ENCODE measurements at places on chromosomes 5 and 9.

DNA sequence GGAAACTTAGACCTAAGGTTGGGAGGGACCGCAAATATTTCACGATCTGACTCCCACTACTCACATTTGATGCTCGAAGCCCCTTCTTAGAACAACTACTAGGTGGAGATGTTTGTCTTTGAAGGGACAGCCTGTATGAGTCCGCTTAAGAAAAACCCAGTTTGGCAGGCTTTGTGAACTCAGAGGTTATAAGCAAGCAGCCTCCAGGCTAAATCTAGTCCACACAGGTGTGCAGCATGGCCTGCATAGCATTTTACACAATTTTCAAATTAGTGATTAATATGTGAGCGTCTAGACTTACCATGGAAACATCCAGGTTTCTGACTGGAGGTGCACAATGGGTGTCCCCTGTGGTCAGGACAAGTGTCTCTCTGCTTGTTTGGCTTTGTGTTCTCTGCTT lies 127.1 kb downstream of the KIF4B start:
- DNase-seq, result no peak

DNA sequence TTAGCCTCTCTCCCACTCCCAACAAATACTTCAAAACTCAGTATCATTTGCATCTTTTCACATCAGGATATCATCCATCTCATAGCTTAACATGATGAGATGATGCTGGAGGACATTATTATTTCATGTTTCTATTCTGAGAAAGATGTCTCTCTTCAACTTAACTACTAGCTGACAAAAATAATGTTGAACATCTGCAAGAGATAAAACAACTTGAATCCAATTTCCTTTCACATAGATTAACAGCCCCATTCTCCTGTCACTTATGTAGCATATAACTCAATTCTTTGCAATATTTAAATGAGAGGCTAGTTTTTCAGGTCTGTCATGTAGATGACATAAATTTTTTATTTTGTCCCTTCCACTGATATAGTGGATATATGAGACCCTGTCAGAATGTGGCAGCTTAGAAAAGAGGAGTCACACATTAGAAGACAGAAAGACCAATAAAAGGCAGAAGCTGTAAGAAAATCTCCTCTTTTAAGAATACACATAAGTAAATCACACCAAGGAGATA lies 239.2 kb upstream of the KIF2A start:
- DNase-seq, result no peak

DNA sequence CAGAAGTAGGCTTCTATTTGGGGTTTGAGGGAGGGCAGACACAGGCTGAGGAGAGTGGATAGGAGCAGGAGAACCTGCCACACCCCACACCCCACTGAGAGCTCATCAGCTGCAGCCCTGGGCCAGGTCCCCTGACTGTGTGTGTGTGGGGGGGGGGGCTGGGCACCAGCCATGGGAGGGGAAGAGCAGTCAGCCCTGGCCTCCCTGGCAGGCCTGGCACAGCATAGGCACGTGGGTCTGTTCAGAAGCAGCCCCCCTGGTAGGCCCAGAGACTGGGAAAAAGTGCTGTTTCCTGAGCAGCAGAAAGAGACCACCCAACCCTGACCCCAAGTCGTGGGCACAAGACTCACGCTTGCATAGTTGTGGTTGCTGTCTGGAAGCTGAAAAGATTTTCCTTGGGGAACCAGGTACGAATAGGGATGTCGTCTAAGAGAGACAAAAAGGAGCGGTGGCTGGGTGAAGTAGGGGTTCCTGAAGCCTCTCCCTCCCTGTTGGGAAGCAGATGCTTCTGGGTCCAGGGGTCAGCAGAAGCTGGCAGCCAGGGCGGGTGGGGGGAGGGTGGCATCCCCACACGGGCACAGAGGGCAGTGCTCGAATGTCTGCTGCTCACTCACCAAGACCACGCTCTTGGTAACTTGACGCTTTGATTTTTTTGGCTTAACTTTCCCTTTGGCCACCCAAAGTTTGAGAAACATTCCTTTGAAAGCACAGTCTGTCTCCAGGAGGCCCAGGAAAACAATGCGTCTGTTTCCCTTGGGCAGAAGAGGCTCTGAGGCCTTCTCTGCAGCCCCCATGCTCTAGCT lies 2.9 kb downstream of the NSMF start:
- DNase-seq, result no peak

- DNase-seq, result no peak
Observed at GRCh38 chr9:92064711-92065110, 50.5 kb downstream of the SPTLC1 start.

- no peak for DNase-seq
Observed at GRCh38 chr9:114469091-114469853, 36.0 kb downstream of the WHRN start.

- no peak for DNase-seq
Observed at GRCh38 chr9:132518626-132519025, 63.8 kb upstream of the BARHL1 start.

- DNase-seq, result no peak
Observed at GRCh38 chr5:200985-201384, 9.7 kb downstream of the LRRC14B start.

DNA sequence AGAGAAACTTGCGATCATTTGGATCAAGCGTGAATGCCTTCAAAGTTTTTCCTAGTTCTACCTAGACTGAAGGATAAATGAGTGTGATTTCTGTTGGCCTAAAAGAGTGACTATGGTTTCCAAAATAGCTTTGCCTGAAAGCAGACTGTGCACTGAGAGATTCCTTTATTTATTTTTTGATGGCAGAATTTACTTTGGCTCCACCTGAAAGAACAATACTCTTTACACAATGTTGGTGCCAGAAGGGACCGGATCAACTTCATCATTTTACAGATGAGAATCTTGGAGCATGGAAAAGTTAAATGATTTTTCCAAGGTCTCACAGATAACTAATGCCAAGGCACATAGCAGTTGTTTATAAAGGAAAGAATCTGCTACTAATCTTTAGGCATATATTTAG lies 199.6 kb downstream of the KCTD16 start:
- no peak for DNase-seq

- DNase-seq, result no peak
Observed at GRCh38 chr9:105264380-105264779, 19.9 kb downstream of the SLC44A1 start.

DNA sequence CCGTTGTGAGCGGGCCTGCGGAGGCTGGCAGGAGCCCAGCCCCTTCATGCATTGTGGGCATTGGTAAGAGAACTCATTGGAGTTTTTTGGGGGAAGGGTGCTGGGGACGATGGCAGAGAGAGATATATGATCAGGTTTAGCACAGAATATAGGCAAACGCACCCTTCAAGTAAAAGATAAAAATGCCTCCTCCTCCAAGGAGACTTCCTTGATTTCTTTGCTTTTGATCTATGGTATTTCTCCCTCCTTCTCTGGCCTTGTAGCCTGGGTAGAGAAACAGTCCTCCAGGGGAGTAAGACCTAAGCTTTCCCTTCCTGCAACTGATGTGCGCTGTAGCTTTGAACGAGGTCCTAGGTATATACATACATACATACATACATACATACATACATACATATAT lies 960 bp upstream of the PPARGC1B start:
- no peak for DNase-seq

- DNase-seq, result no peak
Observed at GRCh38 chr9:38017149-38017884, 51.7 kb downstream of the SHB start.

DNA sequence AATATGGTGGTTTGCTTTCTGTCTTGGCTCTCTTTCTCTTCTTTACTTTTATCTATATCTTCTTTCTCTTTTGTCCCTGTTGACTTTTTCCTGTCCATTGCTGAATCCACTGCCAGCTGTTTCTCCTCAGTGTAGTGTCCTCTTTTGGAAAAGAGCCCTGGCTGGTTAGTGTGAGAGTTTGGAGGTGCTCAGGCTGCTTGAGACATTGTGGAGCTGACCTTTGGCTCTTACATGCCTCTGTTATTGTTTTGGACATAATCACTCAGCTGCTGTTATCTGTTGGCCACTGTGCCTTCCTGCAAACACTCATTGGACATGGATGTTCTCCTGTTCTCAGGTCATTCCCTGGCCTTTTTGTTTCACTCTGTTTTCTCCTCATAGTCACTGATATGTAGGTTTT lies 295.4 kb upstream of the RIOK2 start:
- no peak for DNase-seq

DNA sequence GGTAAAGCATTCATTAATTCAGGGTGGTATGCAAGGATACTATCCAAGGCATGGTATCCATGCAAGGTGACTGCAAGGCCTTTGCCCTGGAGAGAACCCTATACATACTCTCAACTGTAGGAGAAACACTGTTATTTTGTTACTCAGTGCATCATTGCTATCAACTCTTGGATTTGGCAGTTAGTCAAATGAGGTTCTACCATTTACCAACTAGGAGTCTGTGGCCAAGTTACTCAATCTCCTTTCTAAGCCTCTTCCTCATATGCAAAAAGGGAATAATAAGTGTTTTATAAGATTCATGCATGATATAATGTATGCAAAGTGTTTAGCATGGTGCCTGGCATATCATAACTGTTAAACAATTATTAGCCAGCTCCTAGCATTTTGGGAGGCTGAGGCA lies 4.0 kb downstream of the PCDHGC3 start:
- DNase-seq, result no peak

- no peak for DNase-seq
Observed at GRCh38 chr5:16727755-16728325, 111.0 kb upstream of the RETREG1 start.

DNA sequence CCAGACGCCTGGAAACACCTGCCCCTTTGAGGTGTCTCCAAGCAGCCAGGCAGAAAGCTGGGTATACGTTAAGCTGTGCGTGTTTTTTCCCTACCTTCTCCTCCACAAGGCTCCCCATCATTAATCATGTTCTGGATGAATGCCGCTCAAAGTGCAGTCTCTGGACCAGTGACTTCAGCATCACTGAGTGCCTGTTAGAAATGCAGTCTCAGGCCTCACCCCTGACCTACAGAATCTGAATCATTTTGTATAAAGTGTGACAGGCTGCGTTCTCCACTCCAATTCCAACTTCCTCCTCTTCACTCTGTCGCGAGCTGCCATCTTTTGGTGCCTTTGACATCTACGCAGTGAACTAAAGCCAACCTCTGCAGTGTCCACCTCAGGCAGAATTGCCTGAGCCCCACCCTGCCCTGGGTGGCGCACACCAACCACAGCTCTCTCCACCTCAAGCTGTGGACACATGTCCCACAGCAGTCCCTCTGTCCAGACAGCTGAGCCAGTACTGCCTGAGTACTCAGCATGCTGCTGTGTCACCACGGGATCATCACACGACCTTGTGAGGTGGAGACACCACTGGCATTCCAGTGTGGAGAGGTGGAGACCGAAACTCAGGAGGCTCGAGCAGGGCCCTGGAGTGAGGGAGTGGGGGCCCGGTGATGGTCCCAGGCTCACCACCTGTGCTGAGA lies 14.2 kb downstream of the PTPN3 start:
- no peak for DNase-seq

All from stimulated activated CD4-positive, alpha-beta T cell treated with anti-CD3 and anti-CD28 coated beads, Interleukin-1b, Interleukin-23, amount 100 ng/mL, for 1 hour (primary cell).